Posterior vena cava (tissue), 2 donors: ENCODE measurements at places on chromosomes 2 and 18. TPM values are rescaled to one million over a fixed set of nuclear protein-coding genes. Genes with fewer than 3 reads are reported as not detected.

DNA sequence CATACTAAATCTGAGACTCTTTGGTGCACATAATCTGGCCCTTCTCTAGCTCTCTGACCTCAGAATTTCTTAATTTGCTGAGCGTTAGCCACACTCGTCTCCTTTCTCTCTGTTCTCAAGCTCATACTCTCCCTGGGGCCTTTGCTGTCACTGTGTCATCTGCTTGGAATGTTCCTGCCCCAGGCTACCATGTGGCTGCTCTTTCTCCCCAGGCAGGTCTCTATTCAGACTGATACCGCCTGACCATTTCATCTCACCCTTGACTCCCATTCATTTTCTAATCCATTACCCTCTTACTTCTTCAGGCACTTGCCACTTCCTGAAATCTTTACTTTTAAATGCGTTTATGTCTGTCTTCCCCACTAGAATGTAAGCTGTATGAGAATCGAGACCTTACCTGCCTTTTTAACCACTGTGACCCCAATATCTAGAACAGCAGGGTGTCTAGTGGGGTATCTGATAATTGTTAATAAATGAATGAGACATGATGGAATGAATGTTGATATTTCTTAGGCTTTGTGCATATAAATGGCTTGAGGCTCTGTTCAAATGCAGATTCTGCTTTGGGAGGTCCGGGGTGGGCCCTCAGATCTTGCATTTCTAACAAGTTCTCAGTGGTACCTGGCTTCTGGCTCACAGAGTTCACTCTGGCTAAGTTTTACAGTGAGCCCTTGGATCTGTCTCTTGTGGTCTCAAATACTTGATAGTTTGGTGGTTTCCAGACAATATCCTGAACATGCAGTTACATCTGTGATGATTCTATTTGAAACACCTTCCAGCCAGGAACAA is 89.9 kb upstream of the EPC2 start:
- no peak for DNase-seq

GRCh38 chr2:215794829-215795546 is 218.4 kb downstream of the MREG start:
- DNase-seq, result no peak

DNA sequence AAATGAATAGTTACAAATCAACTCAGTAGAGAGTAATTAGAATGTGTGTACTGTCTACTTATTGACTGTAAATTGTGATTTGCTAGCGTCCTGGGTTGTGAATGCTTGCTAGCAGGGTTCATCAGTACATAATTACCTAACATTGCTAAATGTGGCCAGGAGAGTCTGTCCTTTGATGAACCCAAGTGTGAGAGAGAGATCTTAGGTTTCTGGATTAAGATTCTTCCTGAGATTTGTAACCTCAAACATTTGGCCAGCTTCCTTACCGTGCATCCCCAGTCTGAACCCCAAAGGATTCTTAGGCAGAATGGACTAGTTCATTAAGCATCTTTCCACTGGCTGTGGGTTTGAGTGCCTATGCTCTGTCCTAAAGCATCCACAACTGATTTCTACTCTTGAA is 84.0 kb upstream of the ITPRID2 start:
- no peak for DNase-seq

- DNase-seq, result no peak
Observed at GRCh38 chr2:153939124-153939796, 67.5 kb downstream of the GALNT13 start.

DNA sequence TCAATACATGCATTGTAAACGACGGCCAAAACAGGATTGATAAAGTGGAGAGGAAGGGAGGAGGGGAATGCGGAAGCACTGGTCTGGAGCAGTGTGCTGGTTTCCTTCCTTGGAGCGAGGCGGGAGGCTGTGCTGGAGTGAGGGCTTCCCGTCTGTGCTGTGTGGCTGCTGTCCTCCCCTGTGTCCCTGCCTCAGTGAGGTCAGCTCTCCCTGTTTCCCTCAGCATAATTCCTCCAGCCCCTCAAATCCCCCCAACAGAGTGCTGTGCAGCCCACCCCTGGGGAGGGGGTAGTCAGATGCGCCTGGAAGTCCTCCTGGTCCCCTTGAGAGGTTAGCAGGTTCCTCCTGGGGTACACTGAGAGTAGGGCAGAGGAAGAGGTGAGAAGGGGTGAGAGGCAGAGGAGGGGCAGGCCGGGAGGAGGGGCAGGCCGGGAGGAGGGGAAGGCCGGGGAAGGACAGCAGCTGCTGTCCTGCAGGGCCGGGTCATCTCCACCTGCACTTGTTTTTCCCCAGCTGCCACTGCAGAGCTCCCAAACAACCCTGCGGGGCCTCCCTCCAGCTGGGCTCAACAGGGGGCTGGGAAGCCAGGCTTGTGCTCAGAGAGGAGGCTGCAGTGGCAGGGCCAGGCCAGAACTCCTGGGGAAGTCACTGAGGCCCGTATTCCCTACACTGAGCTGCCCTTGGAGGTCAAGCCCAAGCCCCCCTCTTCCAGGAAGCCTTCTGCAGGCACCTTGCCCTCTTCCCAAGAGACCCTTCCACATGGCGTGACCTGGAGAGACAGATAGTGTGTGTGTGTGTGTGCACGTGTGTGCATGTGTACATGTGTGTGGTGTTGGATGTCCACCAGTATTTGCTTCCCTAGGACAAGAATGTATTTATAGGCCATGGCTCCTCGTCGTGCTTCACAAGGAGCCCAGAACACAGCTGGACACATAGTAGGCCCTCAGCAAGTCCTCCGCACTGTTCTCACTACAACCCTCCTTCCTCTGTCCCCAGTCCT is 13.2 kb upstream of the ATP6V1B1 start:
- DNase-seq, result peak; percentile 68

DNA sequence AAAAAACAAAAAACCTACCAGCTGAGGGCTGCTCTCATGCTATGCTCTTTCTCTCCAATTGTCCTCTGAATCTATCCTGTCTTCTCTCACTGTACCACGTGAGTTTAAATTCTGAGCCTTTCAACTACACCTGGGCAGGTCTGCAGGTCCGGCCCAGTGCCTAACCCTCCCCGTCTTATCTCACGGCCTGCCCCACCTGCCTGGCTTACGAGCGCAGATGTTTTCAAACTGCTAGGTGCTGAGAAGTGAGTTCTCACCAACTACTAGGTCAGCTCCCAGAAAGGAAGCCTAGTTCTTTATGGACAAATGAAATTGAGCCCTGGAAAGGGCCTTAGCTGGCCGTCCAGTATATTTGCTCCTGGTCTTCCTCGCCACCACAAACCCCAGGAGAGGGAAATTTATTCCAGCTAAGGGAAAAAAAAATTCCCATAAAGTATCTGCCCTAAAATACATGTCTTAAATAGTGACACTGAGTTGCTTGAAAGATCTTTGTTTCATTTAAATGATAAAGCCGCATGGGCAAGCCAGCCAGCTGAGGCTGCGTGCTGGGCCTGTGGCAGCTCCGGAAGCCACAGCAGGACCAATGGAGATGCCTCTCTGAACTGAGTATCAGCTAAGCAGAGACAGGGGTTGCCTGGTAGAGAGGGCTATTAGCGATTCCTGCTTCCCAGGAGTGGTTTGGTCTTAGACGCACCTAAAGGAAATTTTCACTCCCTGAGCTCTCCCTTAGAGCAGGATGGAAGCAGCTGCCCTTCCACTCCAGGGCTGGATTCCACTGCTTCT is 92.5 kb upstream of the NCK2 start:
- DNase-seq, result no peak

- DNase-seq, result no peak
Observed at GRCh38 chr18:9865764-9866490, 19.8 kb upstream of the TXNDC2 start.

- DNase-seq, result no peak
Observed at GRCh38 chr18:36392979-36393287, 95.4 kb downstream of the FHOD3 start.

GRCh38 chr18:37275237-37275741 is 290.3 kb downstream of the CELF4 start:
- DNase-seq, result no peak

- no peak for DNase-seq
Observed at GRCh38 chr2:105754011-105754410, 9.3 kb downstream of the NCK2 start.

GRCh38 chr2:172606285-172606684 is 50.4 kb downstream of the PDK1 start:
- no peak for DNase-seq

- peak; percentile 4 for DNase-seq
Observed at GRCh38 chr2:24909555-24910177, 10.4 kb downstream of the ADCY3 start.

- DNase-seq, result no peak
Observed at GRCh38 chr2:144517866-144518747, 1.8 kb downstream of the ZEB2 start.

GRCh38 chr18:10919851-10920250 is 229.5 kb downstream of the PIEZO2 start:
- DNase-seq, result no peak

DNA sequence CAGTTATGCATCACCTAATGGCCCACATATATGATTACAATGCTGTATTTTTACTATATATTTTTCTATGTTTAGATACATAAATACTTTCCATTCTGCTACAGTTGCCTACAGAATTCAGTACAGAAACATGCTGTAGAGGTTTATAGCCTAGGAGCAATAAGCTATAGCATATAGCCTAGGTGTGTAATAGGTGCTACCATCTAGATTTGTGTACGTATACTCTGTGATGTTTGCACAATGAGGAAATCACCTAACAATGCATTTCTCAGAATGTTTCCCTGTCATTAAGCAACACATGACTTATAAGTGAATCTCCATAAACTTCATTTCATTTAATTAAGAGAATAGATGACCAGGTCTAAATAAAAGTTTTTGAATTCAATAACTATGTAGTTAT is 43.5 kb downstream of the SLC38A11 start:
- no peak for DNase-seq

DNA sequence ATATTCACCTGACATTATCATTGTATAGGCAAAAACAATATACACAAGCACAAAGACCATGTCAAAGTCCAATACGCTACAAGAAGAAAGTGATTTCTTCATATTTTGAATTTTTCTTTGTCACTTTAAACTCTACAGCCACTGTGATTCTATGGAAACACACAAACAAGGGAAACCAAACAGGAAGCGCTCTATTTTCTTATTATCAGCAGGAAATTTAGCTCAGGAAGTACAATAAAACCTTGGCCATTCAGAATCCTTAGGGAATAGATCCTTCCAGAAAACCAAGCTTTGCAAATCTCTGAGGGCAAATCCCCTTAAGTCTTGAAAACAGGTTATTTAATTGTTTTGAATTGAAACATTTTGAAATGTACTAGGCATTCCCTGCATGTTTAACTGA is 336.2 kb downstream of the EPHA4 start:
- no peak for DNase-seq

- DNase-seq, result no peak
Observed at GRCh38 chr2:85589181-85589580, 5.0 kb downstream of the VAMP5 start.

DNA sequence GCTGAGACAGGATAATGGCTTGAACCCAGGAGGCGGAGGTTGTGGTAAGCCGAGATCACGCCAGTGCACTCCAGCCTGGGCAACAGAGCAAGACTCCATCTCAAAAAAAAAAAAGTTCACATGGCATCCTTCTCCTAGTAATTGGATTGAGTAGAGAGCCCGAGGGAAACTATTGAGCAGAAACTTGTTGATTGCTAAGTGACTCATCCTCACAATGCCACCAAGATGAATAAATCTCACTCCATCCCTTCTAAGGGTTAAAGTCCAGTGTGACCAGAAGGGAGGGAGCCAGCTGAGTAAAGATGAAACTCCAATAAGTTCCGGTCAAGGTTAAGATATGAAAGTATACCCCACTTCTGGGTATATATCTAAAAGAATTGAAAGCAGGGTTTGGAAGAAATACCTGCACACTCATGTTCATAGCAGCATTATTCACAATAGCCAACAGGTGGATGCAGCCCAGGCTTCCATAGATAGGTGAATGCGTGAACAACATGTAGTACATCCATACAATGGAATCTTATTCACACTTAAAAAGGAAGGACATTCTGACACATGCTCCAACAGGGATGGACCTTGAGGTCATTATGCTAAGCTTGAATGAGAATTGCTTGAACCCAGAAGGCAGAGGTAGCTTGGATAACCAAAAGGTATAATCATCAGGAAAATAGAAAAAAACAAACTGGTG is 13.0 kb upstream of the FHL2 start:
- DNase-seq, result no peak

- no peak for DNase-seq
Observed at GRCh38 chr18:65073060-65073550, 677.7 kb upstream of the CDH7 start.

DNA sequence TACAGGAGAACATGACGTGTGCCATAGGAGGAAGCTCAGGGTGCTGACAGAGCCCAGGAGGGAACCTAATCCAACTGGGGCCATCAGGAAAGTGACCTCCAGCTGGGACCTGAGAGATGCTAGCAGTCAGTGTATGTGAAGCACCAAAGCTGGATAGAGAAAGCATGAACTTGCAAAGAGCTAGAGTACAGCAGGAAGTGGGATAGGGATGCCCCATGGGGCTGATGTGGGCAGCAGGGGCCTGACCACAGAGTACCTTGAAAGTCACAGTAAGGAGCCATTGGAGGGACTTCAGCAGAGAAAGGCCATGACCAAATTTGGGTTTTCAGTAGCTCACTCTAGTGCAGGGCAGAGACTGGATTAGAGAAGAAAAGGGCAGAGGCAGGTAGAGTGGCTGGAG is 91.6 kb upstream of the TTC39C start:
- DNase-seq, result no peak

MGAT5 gene
- 41.7 TPM for total RNA-seq

CBLN2 gene
- total RNA-seq, result not detected

DLGAP1 gene
- total RNA-seq, result 0.05 TPM

DLX1 gene
- not detected for total RNA-seq

CPO gene
- total RNA-seq, result 0.32 TPM

LHCGR gene
- total RNA-seq, result 0.37 TPM

EMILIN1 gene
- total RNA-seq, result 178 TPM

ERFE gene
- total RNA-seq, result 0.79 TPM

SLC25A12 gene
- 34.7 TPM for total RNA-seq

AOX1 gene
- total RNA-seq, result 212 TPM

PRSS56 gene
- not detected for total RNA-seq

ADAM23 gene
- total RNA-seq, result 4.7 TPM

SIX3 gene
- total RNA-seq, result not detected

FECH gene
- total RNA-seq, result 15.5 TPM

COL6A3 gene
- total RNA-seq, result 835 TPM

LOXHD1 gene
- total RNA-seq, result 0.38 TPM

IL36G gene
- total RNA-seq, result not detected

SATB2 gene
- total RNA-seq, result 9.0 TPM
